ENCODE measurements at places on chromosomes 13 and 19.

DNA sequence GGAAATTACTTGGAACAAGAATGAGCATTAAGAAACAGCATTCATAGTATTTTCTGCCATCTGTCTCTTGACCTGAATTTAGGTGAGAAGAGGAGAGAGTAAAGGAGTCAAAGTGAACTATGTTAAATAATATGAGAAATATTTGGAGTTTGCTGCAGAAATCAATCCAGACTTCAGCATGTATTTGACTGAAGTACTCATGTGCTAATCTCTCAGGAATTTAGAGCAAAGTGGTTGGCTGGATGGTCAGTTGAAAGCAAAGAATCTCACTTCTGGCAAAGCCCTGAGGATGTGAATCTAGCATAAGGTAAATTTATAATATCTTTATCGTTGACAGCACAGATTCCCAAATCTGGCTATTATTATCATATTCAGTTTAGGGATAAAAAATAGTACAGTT is 394.3 kb downstream of the PCDH17 start:
- no peak for DNase-seq

DNA sequence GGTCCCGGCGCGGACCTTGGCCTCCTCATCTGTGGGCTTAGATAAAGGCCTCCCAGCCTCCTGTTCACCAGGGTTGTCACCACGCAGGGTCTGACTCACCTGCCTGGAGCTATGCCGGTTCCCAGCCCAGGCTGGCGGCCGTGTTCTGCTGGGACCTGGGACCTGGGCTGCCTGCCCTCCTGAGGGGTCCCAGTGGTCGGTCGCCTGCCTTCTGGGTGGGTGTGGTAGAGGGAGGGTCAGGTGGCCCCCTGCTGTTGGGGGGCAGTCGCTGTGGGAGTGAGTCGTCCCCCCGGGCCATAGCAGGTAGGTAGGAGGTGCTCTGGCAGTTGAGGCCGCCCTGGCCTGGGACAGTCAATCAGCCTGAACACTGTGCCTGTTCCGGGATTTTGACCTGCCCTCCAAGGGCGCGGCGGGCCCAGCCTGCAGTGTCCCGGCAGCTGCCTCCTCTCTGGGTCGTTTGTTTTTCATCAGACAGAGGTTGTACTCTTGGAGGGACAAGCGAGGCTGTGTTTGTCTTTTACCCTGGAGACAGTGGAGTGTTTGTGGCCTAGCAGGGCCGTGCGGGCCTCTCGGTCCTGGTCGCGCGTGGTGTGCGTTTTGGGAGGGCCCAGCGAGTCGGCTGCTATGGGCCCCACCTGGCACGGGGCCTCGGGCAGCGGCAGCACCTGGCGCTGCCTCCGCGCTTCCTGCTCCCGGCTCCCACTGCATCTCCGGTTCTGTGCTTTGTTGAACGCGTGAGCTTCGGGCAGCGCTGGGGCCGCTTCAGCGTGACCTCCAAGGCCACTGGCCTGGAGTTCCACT is 2.6 kb downstream of the ADAT3 start:
- no peak for DNase-seq

GRCh38 chr13:95607366-95607765 is 37.1 kb downstream of the DZIP1 start:
- no peak for DNase-seq

DNA sequence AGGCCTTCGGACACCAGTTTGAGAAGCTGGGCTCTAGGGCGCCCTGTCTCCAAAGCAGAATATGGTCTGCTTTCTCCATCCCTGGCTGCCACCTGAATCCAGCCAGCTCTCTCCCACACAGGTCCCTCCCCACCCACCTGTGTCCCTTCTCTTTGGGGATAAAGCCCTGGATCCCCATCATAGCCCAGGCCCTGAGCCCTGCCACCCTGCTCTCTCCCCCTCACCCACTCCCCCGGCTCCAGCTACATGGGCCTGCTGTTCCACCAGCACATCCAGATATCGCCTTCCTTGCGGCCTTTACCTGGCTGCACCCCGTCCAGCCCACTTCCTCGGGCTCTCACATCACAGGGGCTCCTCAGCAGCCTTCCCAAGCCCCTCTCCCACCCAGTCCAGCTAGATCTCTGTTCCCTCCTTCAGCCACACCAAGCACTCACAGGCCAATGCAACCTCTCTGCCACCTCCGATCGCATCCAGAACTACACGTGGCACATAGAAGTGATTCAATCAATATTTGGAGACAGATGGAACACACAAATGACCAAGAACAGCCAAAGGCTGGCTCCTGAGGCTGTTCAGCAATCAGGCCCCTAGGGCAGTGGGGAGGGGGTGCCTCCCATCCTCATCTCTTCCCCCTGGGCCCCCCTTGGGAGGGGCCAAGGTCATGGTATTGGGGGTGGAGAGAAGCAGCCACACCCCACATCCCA is 7.6 kb downstream of the AKT2 start:
- no peak for DNase-seq

- DNase-seq = no peak
These were observed 78.9 kb upstream of the ANKRD10 start for GRCh38 chr13:110993788-110994187.

DNA sequence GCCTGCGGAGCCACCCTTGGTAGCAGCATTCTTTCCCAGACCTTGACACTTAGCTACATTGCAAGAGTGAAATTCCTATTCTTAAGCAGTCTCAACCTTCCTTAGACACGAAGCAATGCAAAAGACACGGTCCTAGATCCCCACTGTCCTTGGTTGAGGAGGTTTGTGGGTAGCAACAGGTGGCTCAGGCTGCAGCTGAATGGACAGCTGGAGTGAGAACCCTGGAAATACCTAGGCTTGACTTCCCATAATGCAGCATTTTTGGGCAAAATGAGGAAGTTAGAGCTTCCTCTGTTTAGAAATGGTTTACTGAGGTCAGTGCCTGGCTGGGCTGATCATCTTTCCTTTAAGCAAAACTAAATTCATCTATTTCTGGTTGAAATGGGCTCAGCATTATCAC is 296.6 kb downstream of the RFC3 start:
- DNase-seq = no peak

DNA sequence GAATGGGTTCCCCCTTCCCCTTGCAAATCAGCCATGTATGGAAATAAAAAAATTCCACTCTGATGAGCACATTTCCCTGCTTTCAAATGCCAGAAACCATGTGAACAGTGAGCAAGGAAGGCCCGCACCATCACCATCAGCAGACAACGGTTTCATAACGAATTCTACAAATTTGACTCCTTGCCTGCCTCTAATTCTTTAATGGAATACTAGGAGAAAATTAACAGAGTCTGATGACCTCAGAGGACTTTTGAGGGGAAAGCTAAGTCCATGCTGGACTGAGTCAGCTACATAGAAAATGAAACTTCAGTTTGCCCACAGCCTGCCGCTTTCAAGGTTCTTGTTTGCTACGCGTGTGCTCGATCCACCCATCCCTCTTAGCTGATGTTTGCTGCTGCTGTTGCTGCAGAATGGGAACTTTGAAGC is 46.7 kb upstream of the KL start:
- DNase-seq = no peak

DNA sequence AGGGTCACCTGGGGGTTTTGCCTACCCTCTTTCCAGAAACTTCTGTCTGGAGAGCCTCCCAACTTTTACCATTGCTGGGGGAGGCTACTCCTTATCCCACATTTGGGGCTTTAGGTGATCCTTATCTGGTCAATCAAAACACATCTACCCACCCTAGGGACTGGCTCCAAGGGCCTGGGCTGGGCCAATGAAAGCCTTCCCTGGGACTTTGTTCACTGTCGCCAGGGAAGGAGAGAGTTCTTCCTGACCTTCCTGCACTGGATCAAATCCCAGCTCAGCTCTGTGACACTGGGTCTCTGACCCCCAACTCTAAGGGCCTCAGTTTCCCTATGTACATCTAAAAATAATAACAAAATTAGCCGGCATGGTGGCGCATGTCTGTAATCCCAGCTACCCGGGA is 11.1 kb downstream of the DOCK6 start:
- no peak for DNase-seq

GRCh38 chr19:48544856-48545750 is 6.9 kb upstream of the SULT2B1 start:
- DNase-seq = no peak

GRCh38 chr13:33471204-33471603 is 185.6 kb upstream of the STARD13 start:
- DNase-seq = no peak

DNA sequence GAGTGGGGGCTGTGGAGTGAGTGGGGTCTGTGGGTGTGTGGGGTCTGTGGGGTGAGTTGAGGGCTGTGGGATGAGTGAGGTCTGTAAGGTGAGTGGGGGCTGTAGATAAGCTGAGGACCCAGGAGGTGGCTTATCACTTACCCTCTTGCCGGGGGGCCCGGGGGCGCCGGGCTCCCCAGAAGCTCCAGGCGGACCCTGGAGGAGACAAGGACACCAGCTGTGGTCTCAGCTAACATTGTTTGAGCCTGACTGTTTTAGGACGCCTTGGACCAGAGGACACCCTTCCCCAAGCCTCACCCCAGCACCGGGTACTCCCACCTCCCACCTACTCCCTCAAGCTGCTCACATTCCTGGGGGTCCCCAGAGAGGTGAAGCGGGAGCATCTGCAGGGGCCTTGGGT is 34.2 kb upstream of the OLFM2 start:
- DNase-seq = no peak

DNA sequence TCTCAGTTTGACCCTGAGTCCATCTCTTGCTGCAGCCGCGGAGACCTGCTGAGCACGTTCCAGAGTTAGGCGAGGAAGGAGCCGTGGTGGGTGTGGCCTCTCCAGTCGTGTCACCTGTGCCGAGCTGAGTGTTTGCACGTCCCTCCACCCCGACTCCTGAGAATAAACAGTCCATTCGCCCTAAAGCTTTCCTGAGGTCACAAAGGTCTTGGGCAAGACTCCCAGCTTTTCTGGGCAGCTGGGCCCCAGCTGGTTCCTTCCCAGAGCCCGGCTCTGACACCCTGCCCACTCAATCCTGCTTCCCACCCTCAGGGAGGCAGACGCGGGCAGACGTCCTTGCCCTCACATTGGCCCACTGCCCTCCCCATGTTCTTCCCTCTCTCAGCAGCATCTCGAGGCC is 142.2 kb downstream of the KCTD15 start:
- no peak for DNase-seq

DNA sequence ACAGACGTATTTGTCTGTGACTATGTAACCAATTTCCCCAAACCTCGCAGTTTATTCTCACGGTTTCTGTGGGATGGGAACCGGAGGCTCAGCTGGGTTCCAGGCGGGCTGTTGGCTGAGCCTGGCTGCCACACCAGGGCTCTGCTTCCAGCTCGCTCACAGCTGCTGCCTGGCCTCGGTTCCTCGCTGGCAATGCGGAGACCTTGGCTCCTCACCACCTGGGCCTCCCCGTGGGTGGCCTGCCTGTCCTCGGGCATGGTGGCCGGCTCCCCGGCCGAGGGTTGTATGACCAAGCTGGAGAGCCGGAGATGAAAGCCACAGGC is 218.9 kb upstream of the MAB21L1 start:
- DNase-seq = no peak

DNA sequence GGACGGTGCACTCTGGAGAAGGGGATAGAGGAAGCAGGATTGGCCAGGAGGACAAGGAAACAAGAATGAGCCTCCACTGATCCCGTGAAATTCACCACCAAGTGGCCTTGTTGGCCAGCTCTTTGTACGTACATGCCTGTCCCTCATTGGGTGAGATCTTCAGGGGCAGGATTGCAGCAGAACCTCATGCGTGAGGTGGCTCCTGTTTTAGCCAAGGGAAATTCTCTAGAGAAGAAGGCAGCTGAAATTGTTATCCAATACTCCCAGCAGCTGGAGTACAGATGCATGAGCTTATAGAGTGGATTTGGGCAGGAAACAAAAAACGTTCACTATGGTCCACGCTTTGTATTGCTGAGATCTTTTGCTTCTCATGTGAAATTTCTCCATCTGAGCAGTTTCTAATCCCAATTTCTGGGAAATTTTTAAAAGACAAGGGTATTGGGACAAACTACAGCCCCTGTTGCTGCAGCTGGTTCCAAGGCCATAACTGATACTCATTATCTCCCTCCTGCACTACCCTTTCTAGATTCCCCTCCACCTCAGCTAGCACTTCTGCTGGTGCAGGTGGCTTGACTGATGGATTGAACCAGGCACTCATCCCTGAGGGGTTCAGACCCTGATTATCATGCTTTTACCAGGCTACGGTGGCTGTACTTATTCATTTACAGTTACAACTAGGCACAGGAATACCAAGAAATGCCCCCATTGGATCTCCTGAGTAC is 3.9 kb upstream of the RNF6 start:
- DNase-seq = no peak

DNA sequence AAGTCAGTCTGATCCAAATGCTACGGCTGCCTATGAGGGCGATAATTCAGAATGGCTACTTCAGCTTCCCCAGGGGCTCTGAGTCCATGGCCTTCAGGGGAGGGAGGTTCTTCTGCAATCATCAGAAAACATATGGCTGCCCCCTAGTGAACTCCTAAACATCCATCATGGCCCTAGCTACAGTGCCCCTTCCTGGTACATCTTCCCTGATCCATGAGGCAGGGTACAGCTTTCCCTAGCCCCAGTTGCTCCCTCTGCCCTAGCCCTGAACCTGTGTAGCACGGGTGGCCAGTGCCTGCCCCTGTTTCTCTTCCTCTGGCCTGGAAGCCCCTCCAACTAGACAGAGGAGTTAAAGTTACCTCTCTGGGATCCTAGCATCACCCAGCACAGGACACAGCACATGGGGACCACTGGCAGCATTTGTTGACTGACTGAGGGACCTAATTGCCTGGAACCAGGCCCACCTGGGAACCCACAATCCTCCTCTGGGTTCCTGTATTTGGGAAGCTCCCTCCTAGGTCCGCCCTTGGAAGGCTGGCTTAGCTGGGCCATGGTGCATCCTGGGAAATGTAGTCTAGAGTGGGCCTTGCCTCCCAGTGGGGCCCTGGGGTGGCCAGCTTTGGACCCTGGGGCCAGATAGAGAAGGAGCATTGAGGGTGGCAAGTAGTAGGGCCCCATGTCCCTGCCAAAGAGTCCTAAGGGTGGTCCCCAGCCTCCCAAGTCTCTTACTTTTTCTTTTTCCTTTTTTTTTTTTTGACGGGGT is 17.7 kb upstream of the SEMA6B start:
- no peak for DNase-seq

- peak; percentile 16 for DNase-seq
These were observed 12.2 kb downstream of the TMEM160 start for GRCh38 chr19:47036097-47036651.

DNA sequence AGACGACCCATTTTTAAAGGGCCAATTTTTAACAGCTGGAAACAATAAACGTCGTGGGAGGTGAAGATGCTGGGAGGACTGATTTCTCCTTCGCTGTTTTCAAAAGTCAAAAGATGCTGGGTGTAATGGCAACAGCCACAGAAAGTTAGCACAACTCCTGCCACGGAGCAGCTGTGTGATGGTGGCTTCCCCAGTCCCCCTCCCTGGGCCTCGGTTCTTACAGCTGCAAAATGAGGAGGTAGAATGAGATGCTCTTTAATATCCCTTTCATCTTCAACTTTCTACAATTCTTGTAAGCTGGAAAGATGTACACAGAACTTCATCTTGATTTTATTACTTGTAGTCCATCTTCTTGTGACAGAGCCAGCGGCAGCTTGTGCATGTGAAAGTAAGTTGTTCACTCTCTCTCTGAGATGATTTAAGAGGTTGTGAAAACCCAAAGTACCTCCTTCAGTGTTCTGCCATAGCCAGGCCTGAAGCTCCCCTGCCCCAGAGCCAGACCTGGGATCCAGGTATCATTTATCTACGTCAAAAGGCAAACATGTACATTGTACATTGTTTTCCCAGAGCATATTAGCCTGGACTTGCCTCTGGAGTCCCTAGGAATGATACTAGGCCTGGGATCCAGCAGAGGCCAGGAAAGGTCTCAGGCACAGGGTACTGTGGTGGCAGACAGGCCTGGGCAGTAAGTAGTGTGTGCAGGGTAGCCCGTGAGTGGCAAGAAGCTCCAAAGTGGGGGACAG is 3.4 kb upstream of the UBE2L5 start:
- no peak for DNase-seq

- peak; percentile 63 for DNase-seq
These were observed 5.0 kb downstream of the CLEC11A start for GRCh38 chr19:50728084-50728737.

Data from CD4-positive, alpha-beta T cell treated with Interleukin-21 for 1 hour (primary cell).